ENCODE measurements at places on chromosomes 2 and 18. TPM values are rescaled to one million over a fixed set of nuclear protein-coding genes. Genes with fewer than 3 reads are reported as not detected.

- DNase-seq, result no peak
These were observed 17.4 kb upstream of the SLC35G4 start for GRCh38 chr18:11591957-11592356.

Gene ELOA2
- not detected for polyA plus RNA-seq

Gene LRRTM4
- polyA plus RNA-seq, result not detected

DNA sequence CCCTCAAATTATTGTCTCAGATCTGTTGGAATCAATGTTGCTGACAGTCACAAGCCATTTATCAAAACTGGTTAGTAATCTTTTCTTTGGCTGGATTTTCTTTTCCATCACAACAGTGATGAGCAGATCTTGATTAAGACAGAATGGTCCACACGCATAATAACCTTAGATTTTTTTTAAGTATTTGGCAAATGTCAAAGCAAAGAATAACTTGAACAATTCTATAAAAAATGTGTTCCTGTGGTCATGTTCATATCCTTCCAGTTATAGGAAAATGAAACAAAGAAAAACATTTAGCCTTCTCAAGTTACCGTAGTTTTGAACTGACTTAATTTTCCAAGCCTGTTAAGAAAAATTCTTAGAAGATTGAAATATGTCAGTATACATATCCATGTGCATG, 659.9 kb upstream of the ID2 start:
- DNase-seq, result no peak

Data from BJ (cell line).